HEK293T (cell line): ENCODE measurements at places on chromosomes 1 and 21.

DNA sequence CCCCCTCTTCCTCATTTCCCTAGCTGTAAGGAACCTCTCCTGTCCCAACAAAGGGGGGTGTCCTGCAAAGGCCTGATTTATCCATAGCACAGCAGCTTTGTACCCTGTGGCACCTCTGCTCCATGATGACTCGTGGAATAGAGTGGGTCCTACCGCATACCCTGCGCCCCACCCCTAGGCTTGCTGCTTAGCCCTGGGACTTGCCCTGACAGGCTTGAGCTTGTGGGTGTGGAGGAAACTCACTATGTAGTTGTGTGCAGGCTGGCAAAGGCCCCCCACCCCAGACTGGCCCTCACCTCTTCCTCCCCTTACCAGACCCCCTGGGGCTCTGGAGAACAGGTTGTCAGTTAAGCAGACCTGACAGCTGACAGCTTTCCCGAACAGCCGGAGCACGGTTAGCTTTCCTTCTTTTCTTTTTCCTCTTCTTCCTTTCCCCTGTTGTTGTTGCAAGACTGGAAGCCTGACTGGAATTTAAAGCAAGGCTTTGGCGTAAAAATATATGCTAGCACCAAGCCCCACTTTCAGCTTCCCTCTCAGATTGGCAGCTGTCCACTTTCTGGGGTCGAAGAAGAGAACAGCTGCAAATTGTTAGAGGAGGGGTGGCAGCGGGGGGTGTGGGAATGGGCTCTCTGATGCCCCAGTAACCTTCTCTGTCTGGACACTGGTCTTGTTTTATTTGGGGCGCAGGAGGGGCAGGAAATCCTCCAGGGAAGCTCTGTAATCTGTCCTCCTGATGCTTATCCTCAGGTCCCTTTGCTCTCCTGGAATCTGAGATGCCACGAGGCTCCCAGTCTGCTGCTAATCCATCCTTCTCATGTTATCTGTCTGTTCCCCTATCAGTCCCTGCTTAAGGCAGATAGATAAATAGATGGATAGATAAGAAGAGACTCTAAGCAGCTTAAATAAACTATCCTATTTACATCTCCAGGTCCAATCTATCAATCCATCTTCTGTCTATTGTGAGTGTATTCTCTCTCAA, 134.6 kb downstream of the BRINP2 start:
- no peak for DNase-seq

GRCh38 chr1:65341381-65341780, 32.0 kb downstream of the DNAJC6 start:
- DNase-seq: no peak

GRCh38 chr1:178399177-178399728, 97.5 kb downstream of the CLEC20A start:
- no peak for DNase-seq

GRCh38 chr1:157497284-157497683, 55.0 kb downstream of the FCRL5 start:
- no peak for DNase-seq

DNA sequence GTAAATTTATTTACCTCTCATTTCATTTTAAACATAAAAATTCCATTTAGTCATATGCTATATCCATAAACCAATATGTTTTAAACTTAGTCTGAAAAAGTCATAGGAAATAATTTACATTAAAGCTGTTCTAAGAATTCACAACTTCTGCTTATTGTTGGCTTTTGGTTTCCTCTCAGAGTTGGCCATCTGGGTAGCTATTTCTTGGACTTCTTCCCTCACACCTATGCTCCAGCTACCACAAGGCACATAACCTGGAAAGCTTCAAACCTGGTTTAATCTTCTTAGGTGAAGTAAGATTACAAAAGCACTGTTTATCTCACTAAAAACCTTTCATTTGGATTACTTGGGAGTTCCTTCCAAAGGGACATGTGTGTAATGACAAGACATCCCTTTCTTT, 29.8 kb downstream of the RBM11 start:
- no peak for DNase-seq

- no peak for DNase-seq
These were observed 28.5 kb downstream of the PALMD start for GRCh38 chr1:99674115-99675064.

DNA sequence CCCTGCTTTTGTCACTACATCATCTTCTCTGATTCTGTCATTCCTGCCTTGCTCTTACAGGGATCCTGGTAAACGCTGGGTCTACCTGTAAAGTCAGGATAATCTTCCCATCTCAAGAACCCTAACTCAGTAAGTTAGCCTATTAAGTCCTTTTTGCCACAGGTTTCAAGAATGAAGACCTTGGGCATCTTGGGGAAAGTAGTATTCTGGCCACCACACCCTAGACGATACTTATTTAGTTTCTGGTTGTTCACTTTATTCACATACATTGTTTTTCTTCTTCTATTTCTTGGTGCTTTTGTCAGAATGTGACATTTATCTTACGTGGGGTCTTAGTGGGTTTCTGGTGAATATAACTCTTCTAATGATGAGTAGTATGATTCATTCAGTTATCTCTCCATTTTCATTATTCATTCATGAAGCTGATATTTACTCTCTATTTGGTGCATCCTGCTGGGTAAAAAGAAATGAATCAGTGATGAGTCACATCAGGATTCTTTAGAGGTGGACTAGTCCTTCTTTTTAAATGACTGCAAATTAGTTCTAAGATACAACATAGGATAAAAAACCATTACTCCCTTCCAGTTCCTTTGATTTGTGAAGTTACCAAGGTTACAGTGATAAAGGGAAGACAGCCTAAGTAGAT, 514.4 kb upstream of the B3GALT2 start:
- no peak for DNase-seq

- no peak for DNase-seq
These were observed 28.5 kb downstream of the CD55 start for GRCh38 chr1:207349979-207350378.

- DNase-seq: no peak
These were observed 4.3 kb upstream of the SLC35D1 start for GRCh38 chr1:67058242-67058641.

DNA sequence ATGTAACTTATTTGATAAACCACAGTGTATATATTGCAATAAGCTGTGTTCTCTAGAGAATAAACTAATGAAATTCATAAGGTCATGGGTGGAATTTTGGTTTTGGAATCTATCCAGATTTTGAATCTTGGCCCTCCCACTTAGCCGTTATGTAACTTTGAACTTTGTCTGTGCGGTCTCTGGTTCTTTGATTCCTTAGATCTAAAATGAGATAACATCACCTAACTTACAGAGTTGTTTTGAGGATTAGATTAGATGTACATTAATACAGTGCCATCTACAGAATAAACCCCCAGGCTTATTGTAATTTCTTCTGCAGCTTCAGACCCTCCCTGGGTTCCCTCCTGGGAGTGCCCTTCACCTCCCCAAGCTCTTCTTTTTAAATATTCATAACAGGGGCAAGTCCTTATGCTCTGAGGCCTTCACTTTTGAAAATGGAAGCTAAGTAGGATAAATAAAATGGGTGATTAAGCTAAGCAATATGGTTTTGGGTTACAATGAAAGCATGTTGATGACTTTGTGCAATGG, 124.3 kb downstream of the ATG4C start:
- DNase-seq: no peak

DNA sequence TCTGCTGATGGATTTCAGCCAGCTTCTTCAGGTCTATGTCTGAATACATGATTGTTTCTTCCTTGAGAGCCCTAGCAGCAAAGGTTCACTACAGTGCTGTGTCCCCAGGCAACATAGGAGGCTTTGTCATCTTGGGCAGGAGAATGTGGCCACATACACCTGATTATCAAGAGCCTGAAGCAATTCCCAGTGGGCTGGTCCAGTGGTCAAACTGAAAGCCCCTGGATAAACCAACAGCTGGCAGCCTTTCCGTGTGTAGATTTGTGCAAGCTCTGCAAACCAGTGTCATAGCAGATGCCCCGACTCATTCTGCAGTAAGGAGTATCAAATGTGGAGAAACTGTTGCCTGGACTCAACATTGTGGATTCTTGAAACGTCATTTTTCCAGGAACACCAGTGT, 2.3 kb upstream of the GIPC2 start:
- DNase-seq: no peak

DNA sequence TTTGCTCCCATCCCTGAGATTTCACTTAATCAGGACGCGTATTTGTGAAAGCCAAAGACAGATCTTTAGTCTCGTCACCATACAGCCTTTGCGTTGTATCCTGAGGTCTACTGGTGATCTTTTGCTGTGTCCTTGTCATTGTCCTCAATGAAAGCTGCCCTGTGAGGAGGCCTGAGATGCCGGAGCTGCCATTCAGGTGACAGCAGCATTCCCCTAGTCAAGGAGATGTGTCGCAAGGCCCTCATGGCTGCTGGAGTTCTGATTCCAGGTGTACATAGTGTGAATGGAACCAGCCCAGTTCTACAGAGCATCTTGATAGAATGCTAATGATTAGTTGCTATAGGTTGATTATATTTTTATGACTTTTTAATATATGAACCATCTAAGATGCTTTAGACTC, 24.1 kb downstream of the TTF2 start:
- no peak for DNase-seq
